ENCODE measurements at places on chromosomes 3 and 15.

GRCh38 chr15:79769069-79769481 lies 127.7 kb downstream of the MTHFS start:
- no peak for DNase-seq

DNA sequence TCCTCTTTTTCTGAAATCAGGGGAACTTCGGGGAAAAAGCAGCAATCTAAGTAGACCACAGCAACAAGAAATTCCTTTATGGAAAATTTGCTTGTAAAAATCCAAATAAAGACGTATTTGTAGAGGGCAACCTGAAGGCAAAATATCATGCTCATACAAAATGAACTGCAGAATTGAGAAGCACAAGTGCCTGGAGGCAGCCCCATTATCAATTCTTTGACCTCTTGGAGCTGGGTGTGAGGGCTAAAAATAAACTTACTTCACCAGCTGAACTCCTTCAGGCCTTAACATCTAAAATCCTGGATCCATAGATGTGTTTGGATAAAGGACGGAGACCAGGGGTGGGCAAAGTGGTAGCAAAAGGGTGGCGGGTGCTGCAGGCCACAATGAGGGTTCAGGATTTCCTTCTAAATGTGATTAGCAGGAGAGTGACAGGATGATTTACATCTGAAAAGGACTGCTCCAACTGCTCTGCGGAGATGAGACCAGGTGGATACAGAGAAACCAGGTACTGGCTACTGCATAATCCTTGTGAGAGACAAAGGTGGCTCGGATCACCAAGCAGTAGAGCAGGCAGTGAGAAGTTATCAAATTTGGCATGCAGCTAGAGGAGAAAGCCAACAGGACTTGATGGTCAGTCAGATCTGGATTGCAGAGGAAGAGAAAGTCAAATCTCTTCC lies 81.7 kb upstream of the TJP1 start:
- DNase-seq = no peak

- DNase-seq = no peak
Observed at GRCh38 chr3:8201886-8202285, 299.7 kb upstream of the LMCD1 start.

DNA sequence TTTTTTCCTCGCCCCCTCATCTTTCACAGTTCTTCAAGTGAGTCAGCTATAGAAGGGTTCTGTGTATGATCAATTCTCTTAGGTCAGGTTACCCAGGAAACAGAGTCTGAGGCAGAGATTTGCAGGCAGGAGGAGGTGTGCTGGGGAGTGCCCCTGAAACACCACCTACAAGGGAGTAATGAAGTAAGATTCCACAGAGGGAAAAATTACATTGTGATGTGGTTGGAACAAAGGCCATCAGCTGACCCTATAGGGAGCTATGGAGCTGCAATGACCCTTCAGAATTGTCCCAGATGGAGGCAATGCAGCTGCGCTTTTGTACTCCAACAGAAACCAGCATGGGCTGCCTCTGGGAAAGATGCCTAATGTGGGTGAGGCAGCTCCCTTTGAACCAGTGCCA lies 142.2 kb upstream of the CNTN3 start:
- DNase-seq = no peak

DNA sequence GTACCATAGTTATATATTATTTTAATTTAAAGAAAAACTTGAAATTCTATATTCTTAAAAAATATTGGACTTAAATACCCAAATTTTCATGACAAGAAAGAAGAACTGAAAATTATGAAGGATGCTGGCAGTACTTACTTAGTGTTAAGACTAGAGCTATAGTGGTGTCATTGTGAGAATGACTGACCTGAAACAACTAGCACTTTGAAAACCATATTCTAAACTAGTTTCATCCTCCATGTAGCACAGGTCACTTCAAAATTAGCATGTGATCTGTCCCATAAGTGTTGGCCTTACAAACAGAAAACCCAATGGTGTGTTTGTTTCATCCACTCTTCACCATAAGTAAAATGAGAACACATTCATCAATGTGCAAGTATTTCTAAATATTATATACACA lies 208.6 kb downstream of the ZIC4 start:
- no peak for DNase-seq

DNA sequence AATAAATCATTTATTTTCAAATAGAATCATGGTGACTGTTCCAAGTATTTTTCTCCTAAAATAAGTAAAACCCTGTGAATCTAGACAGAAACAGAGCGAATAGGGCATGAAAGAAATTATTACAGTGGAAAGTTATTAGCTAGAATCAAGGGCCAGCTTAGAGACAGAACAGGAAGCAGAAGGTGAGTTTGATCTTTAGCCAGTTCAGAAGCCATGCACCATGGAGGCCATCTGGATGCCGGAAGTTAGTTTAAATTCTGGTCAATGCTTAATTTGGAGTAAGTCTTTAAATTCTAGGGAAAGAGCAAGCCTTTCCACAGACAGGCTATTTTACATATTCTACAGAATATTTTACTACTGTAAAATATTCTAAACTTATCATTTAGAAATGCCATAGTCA lies 574.8 kb downstream of the CADM2 start:
- DNase-seq = no peak

DNA sequence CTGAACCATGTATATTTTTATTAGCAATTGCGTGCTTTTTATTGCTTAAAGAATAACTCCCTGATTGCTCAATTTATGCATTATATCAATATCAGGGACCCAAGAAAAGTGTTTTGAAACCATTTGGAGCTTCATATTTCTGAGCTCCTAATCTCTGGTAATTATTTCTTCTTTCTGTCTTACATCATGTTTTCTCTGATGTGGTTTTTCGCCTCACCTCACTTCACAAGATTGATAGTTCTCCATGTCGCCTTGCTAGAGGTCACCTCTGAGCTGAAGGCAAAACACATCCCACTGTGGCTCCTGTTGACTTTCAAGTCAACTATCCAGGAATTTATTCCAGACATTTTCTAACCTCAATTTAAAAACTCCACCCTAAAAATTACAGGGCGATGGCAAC lies 837.4 kb downstream of the CADM2 start:
- DNase-seq = no peak

GRCh38 chr15:43218908-43219706 lies 1.7 kb downstream of the EPB42 start:
- DNase-seq = no peak

DNA sequence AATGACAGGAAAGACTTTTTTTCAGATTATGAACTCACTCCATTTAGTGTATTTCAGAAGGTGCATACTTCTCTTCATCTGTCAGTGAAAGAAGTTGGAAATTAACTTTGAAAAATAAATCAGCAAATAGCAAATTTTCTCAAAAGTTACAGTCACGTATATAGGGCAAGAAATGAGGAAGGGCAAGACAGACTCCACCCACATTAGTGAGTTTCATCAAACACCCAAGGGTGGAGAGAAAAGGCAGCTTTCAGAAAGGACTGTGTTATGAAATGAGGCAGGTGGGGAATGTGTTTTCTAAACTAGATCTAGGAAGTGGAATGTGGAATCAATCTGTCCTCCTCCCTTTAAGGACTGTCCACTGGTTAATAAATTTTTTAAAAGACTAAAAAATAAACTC lies 2.9 kb downstream of the SLC22A13 start:
- no peak for DNase-seq

- no peak for DNase-seq
Observed at GRCh38 chr3:34109846-34110245, 311.4 kb downstream of the PDCD6IP start.

- no peak for DNase-seq
Observed at GRCh38 chr3:151859905-151860304, 13.5 kb upstream of the SUCNR1 start.

- no peak for DNase-seq
Observed at GRCh38 chr3:38964204-38964603, 87.5 kb downstream of the SCN11A start.

DNA sequence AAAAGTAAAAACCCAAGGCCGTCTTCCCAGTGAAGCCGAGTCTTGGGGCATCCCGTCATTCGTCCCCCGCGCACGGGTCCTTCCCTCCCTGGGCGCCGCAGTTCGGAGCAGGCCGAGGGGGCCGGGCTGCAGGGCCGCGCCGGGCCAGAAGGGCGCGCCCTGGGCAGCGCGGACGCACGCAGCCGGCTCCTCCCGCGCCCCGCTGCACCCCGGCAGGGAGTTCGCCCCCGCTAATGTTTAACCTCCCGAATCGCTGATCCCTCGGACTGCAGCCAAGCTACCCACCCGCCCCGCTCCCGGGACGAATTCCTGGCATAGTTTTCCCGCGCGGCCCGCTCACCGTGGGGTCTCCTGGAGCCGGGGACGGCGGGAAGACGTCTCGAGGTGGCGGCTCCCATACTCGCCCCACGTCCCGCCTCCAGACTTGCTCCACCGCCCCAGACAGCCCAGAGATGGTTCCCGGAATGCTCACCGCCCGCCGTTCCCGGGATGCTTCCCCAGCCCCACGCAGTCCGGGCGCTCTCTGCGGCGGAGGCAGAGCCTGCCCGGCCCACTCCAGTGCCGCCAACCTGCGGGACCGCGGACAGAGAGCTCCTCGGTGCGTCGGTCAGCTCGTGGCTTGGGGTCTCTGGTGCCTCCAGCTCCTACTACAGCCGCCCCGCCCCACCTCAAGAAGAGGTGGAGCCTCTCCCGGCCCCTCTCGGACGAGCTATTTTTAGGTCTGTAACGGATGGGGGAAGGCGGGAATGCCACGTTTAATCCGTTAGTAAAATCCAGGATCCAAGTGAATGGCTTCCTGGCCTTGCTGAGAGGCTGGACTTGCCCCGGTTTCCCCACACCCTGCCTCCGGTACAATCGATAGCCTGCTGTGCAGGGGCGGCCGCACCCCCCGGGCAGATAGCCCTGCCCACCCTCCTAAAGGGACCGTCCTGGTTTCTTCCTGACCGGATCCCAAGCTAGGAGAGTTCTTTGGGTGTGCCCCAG lies at the start of gene DZIP1L:
DZIP1L (minus strand) TSS at position 621 of the 984 bp plus-strand sequence. CDS start 11,637 bp downstream, outside the sequence.
- DNase-seq = peak; percentile 70

GRCh38 chr3:22939349-22939748 lies 263.8 kb upstream of the UBE2E2 start:
- no peak for DNase-seq

- DNase-seq = no peak
Observed at GRCh38 chr3:94716326-94717018, 653.6 kb downstream of the NSUN3 start.

DNA sequence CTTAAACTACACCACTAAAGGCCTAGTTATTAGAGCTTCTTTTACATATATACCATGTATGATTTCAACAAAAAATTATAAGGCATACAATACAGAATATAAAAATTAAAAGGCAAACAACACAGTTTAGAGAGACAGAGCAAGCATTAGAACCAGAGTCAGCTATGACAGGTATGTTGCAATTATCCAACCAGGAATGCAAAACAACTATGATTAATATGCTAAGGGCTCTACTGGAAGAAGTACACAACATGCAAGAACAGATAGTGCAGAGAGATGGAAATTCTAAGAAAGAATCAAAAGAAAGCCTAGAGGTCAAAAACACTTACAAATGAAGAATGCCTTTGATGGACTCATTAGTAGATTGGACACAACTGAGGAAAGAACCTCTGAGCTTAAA lies 39.6 kb downstream of the CCDC54 start:
- DNase-seq = no peak
